Caco-2 (cell line): ENCODE measurements at places on chromosomes 13 and 19. TPM values are rescaled to one million over a fixed set of nuclear protein-coding genes. Genes with fewer than 3 reads are reported as not detected.

DNA sequence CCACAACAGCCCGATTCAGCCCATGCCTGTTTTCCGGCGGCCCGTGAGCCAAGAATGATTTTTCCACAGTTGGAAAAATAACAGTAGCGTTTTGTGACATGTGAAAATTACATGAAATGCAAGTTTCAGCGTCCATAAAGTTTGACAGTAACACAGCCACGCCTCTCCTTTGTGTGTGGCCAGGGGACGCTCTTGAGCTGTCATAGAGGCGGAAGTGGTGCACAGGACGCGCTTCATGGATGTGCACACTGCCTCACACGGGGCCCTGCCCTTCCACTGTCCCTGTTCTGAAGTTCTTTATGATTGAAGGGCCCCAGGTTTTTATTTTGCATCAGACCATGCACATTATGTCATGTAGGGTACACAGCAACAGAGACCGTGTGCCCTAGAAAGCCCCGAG is 12.4 kb upstream of the ELAVL1 start:
- DNase-seq: no peak

DNA sequence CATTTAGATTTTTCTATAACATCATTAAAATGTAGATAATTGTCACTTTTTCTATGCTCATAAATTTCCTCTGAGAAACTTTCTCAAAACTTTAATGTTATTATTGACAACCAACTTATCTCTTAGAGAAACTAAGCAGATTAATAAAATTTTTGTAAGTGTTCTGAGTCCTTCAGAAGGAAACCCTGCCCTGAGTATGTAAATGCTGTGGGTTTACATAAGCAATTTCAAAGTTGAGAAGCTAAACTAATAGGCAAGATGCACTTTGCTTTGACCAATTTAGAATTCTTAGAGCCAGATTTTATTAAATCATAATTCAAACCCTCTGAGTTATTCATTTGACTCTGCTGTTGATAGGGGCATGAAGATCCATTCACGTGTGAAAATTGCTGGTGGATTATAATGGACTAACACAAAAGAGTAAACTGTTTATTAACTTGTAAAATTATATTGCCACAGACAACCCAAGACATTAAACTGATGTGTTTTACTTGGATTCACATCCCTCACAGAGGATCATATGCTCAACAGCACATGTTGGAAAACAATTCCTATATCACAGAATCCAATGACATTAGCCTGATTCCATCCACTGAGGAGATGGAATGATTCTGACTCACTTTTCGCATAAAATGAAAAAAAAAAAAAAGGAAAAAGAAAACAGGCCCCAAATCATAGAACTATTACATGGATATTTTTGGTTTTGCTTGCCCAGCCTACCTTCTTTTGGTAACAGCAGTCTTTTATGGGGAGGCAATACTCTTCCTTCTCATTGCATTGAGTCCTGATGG is 453.7 kb upstream of the HTR2A start:
- no peak for DNase-seq

DNA sequence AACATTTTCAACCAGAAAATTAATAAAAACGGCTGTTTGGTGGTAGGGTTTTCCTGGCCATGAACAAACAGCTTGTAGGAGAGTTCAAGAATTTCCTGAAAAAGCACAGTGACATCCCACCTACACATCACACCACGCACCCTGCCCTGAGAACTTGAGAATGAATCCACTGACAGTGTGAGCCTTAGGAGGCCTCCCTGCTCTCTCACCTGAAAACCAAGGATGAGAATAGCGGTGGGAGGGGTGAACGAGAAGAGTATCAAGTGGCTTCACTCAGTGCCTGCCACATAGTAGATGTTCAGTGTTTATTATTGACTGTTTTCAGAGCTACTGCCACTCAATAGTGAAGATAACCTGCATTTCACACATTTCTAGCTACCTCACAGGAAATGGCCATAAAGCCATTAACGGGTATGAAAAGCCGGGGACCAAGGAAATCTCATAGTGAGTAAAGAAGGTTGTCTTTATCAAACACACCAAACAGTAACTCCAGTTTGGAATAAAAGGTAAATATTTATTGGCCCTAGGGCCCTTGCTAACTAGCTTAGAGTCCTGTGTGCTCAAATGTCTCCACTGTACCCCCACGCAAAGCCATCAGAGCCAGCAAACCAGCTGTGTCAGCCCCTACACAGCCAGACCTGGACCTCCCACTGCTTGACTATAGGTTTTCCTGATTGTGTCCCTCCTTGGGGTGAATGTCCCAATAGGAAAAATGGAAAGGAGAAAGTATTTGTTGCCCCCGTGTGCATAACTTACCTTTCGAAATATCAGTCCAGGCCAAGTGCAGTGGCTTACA is 40.6 kb downstream of the TPT1 start:
- no peak for DNase-seq

Gene FLT1
- 0.66 and 0.93 TPM in 2 replicates for total RNA-seq

DNA sequence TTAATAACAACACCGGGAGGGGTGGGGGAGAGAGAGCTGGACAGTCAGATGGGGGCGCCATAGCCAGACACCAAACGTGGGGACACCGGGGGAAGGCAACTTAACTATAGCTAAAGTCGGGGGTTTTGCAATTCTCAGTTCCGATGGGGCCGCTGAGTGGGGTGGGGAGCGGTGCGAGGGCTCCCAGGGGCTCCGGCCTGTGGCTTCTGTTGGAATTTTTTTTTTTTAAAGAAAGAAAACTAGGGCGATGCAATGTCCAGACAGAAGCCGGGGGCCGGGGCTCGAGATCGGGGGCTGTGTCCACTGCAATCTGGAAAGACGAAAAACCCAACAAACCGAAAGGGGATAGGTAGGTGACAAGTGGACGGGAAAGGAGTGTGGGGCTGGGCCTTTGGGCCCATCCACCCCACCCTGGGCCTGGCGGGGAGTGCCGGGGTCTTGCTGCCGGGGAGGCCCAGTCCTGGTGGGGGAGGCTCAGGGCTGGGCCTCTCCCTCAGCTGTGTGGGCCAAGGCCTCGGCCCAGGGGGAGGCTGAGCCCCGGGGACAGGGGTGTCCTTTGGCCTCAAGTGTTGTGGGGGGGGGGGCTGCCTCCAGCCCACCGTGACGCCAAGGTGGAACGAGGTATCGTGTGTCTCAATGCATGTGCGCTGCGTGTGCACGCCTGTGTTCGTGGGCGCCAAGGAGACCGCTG is 17.3 kb downstream of the PRKCSH start:
- DNase-seq: no peak

- DNase-seq: no peak
Observed at GRCh38 chr19:5579697-5580096, 11.9 kb upstream of the TINCR start.

GRCh38 chr13:45474584-45475454 is 10.1 kb downstream of the COG3 start:
- no peak for DNase-seq

GRCh38 chr19:22532388-22533300 is 101.5 kb upstream of the ZNF492 start:
- DNase-seq: no peak

DNA sequence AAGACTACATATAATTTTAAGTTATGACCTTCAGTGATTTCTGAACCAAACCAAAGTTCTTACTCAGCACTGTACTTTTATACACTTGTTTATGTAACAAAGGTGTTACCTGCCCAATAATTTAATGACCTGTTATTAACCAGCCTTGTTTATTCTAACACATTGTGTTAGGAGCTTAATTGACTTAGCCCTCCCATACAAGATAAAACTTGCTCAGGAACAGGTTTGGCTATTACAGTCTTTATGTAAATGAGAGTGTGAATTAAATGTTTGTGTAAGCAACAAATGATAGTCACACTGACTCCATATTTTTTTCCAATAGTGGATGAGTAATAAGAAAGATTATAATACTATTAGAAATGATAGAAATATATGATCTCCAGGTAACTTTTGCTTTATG is 51.8 kb upstream of the MYCBP2 start:
- DNase-seq: no peak
